M059J (cell line): ENCODE measurements at places on chromosomes 12 and 14.

- DNase-seq, result no peak
These were observed 76.4 kb downstream of the BCL2L14 start for GRCh38 chr12:12147111-12147510.

GRCh38 chr12:3421191-3421978 is 69.6 kb upstream of the PRMT8 start:
- no peak for DNase-seq

DNA sequence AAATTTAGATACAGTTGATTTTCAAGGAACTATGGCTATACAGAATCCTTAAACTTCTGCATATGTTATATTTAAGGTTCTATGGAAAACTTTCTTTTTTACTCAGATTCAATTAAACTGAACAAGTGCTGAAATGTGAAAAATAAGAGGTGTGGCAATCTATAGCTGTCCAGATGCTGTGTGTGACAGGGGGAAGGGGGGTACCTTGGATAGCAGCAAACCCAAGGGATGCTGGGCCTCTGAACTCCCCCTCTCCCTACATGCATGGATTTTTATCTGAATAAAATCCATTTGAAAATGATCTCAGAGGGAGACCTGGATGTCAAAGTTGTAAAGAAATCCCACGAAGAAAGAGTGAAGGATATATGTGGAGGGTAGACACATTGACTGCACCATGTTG is 82.8 kb upstream of the CCDC198 start:
- DNase-seq, result no peak

DNA sequence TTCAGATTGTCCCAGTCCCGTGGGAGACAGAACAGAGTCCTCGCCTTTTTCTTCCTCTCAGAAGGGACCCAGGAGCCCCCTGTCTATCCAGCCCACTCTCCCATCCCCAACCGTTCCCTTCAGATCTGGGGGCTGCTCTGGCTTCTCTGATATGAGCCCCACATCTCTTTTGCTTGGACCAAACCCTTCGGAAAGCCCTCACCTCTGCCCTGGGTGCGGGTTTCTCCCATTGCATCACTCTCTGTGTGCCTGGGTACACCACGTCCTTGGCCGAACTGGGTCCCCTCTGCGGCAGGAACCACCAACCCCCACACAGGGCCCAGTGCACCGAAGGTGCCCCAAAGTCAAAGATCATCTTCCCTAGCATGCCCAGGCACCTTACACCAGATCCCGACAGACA is 87.8 kb downstream of the DICER1 start:
- no peak for DNase-seq

- no peak for DNase-seq
These were observed 145.8 kb downstream of the BICD1 start for GRCh38 chr12:32252199-32253073.

DNA sequence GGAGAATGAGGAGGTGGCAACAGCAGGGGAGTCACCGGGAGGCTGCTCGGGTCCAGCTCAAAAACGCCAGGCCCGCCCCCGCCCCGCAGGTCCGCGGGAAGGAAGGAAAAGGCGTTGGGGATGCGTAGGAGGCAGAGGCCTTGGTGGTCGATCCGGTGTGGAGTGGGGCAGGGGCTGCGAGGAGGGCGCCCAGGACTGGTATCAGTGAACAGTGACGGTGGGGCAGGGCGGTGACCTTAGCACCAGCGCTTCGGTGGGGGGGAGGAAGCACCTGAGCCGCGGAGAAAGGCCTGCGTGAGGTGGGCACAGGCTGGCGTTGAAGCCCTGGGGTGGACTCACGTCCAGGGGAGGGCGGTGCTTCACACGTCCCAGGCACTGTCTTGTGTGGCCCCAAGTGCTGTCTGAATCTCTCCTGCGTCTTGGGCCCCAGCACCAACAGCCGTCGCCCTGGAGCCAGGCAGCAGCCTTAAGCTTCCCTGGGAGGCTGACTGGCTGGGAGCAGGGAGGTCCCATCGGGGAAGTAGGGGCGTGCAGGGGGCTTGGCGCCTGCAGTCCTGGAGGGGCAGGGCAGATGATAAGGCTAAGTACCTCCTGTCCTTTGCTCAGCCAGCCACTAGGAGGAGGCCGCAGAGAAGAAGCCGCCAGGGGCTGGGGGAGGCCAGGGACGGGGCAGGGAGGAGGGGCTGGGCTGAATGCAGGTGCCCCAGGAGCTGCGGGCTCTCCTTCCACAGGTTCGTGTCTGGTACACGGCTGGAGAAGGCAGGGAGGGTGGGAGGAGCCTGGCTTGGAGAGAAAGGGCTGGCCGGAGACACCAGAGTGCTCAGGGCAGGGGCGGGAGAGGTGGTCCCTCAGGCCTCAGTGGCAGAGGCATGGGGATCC is 26.5 kb downstream of the ZBTB42 start:
- no peak for DNase-seq

- no peak for DNase-seq
These were observed 79.9 kb downstream of the BBS10 start for GRCh38 chr12:76268267-76268666.

DNA sequence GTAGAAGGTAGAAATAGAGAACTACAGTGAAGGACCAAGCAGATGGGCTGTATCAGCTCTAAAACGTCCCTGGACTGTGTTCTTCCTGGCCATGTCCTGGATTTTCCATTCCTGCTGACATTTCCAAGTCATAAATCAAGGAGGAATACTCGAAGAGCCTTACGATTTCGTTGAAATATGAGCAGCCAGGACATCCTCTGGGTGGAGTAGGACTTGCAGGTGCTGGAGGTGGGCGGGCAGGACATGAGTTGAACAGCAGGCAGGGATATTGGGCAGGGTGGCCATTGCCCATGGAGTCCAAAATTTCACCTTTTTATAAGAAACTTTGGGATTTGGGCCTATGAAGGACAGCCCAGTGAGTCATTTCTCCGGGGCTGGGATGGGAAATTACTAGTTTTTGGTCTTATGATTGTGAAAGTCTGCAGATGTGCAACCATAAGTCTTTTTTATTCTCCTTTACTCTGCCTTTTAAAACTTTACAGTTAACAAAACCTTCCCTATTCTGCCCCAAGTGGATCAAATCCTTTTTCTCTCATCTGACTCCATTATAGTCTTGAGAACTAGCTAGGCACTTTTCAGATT is 88.8 kb downstream of the TMX1 start:
- peak; percentile 32 for DNase-seq

DNA sequence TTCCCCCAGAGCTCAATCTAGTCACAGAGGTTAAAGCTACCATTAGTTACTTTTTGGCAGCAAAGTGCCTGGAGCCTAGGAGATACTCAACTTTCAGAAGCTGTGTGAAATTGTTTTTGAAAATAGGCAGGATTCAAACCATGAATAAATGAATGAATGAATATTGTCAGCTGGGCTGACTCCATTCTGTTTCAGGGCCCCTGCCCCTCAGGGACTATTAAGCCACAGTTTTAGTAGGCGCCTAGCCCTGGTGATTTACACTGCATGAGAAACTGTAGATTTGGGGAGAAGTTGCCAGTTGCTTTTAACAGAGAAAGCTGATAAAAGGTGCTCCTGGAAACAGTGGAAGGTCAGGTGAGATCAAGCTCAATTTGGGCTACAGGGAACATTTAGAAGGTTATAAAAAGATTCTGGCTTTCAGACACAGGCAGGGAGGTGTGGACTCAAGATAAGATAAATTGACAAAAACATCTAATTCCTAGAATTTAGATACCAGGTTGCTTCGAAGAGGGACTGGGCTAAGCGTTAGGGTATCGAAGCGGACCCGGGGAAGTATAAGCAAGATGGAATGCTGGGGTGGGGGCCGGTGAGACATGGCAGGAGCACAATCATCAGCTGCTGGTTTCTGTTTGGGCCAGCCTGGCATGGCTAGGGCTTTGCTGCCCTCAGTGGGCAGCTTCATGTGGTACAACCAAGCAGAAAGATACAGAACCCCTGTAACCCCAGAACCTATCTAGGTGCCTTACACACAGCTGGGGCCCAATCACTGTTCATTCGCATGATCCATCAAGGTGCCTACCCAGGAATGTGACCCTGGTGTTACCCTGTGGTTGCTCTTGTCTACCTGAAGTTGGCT is 14.9 kb upstream of the CELA1 start:
- no peak for DNase-seq

DNA sequence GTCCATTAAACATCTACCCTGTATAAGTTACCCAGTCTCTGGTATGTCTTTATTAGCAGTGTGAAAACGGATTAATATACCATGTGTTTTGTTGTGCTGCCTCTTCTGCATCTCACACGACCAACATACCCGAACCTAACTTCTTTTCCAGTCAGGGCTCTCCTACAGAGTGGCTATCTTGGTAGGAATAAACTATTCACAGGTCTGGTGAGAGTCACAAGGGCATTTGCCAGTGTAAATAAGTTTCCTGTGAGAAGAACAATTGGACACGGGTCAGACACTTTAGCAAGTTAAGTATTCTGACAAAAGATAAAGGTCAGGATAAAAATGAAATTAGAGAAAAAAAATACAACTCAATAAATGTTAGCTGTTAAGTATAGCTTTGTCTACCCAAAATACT is 60.9 kb downstream of the MYF5 start:
- DNase-seq, result no peak

- DNase-seq, result peak; percentile 58
These were observed 19.0 kb upstream of the SERPINA4 start for GRCh38 chr14:94542111-94542810.

DNA sequence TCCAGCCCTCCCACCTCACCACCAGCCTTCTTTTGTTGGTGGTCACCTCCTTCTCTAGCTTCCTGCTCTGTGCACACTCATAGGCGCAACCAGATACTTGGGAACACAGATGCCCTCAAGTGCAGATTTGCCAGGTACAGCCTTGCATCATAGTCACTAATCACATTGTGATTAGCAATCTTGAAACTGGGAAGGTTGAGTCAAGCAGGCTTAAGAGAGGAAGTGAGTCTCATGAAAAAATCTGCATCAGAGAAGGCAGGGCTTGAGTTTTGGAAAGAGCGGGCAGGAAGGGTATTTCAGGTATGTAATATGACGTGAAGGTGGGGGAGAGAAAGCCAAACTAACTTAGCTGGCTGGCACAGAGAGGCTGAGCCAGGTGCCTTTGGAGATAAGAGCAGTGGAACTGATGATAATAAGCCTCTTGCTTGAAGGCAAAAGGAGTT is 2.7 kb upstream of the RABGGTA start:
- peak; percentile 26 for DNase-seq

DNA sequence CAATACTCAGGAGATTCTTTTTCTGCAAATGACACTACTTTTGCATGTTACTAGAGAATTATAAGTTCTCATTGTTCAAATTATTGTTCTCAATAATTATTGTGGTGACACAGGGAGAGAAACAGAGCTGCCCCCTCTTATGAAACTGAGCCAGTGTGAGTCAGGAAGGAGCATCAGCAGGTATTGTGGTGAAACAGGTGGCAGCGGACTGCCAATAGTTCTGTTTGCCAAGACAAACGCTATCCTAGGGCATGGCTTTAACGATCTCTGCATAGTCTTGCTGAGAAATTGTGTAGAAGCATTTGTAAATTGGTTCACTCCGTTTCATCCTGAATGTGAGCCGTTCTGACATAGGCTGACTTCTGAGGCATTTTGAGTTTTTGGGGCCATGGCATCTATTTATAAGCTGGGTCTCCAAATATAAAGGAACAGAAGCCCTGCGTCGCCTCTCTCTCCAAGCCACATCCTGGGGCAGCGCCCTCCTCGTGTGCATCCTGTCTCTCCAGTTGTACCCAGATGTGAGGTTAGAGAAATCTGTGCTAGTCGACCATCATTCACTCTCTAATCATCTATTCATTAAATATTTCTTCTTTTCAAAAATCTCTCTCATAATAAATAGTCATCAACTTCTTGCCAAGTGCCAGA is 15.8 kb upstream of the PPP4R4 start:
- no peak for DNase-seq

- DNase-seq, result peak; percentile 12
These were observed 123.9 kb downstream of the BRMS1L start for GRCh38 chr14:35949920-35950513.

DNA sequence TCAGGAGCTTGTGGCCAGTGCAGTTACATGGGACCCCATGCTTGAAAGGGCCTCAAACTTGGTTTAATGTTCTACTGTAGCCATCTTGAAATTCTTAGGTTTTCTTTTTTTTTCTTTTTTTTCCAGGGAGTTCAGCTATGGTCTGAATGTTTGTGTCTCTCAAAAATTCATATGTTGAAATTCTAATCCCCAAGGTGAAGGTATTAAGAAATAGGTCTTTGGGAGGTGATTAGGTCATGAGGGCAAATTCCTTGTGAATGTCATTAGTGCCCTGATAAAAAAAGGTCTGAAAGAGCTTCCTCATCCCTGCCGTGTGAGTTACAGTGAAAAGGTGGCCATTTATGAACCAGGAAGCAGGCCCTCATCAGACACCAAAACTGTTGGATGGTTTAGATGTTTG is 324.1 kb downstream of the C12orf75 start:
- no peak for DNase-seq

DNA sequence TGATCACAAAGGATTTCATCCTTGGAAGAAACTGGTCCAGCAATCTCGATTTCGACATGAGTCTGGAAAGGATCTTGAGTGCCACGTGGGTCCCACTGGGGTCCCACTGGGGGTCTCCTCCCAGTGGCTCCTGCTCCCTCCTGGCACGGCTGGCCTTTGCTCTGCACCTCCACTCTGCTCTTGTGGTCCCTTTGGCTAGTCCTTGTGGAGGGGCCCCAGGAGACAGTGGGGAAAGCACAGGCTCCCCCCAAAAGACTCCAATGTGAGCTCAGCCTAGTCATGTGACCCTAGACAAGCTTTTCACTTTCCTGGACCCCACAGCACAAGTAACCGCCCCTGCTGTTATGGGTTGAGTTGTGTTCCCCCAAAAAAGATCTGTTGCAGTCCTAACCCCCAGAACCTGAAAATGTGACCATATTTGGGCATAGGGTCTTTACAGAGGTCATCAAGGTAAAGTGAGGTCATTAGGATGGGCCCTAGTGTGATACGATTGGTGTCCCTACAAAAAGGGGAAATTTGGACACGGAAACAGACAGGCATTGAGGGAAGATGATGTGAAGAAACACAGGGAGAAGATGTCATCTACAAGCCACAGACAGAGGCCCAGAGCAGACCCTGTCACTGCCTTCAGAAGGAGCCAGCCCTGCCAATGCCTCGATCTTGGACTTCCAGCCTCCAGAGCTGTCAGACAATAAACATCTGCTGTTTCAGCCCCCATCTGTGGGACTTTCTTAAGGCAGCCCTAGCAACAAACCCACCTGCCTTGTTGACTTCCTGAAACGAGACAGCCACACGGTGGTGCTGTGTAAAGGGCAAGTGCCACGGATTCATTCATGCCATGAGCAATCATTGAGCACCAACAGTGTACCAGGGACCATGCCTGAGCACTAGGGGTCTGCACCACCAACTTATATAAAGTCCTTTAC is 23.8 kb upstream of the PPP2R5C start:
- no peak for DNase-seq

- peak; percentile 54 for DNase-seq
These were observed 15.2 kb upstream of the EAPP start for GRCh38 chr14:34554540-34555250.

GRCh38 chr14:102727336-102728095 is 49.7 kb upstream of the TRAF3 start:
- DNase-seq, result no peak

DNA sequence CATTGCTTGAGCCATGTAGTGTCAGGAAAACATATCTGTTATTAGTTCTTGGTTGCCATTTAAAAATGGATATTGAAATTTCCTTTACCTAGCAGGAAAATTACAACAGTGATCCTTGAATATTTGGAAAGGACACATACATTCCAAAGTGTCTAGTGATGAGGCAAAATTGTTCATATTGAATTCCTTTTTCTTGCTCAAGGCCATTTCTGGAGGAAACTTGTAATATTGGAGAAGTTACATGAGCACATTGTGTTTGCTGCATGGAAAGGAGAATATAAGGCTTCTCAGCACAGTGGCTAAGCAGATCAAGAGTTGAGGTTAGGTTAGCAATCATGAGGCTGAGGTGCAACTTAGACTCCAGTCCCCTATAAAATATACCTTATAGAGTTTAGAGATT is 121.9 kb downstream of the PDE3A start:
- no peak for DNase-seq

GRCh38 chr14:100698066-100698465 is 28.6 kb upstream of the DLK1 start:
- DNase-seq, result no peak
